ENCODE measurements at places on chromosomes 12 and 14. TPM values are rescaled to one million over a fixed set of nuclear protein-coding genes. Genes with fewer than 3 reads are reported as not detected.

DNA sequence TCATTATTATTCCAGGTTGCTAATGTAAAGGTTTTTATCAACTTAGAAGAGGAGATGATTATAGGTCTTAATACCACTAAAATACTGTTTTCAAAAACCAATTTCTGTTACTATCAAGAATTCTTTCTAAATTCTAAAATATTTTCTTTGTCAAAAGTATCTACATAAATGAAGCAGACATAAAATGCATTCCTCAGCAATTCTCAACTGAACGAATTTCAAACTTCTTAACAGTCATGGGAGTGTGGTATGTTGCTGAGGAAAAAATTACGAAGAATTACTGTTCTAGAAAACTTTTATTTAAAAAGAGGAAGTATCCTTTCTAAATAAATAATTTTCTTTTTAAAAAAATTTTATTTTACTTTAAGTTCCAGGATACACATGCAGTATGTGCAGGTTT is 146.4 kb downstream of the SLC2A13 start:
- no peak for DNase-seq

- peak; percentile 100 for DNase-seq
Measured at GRCh38 chr14:23095196-23096108, at the start of gene C14orf119. Gene C14orf119 (plus strand): TSS chr14:23095505. CDS start chr14:23097659, 2,154 bp downstream.

DNA sequence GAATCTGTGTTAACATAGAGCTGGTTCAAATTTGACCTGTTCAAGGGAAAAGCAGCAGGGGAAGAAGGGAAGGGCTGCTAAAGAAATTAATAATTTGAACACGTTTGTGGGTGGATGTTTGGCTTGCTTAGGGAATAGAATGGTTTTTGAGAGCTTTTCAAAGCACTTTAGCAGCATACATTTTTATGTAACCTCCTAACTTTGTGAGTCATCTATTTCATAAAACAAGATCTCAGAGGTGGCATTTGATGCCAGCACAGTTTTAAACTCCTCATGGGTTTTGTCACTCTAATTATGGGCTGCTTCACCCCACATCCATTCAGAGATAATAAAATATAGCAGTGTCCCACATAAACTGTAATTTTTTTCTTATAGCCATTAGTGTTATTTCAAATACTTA is 143.8 kb downstream of the ACSS3 start:
- DNase-seq = no peak

GRCh38 chr14:81890020-81890419 is 356.4 kb upstream of the SEL1L start:
- no peak for DNase-seq

GRCh38 chr14:73741386-73741875 is 27.2 kb upstream of the PNMA1 start:
- DNase-seq = peak; percentile 79

GRCh38 chr12:78787576-78787975 is 77.0 kb upstream of the SYT1 start:
- DNase-seq = no peak

DNA sequence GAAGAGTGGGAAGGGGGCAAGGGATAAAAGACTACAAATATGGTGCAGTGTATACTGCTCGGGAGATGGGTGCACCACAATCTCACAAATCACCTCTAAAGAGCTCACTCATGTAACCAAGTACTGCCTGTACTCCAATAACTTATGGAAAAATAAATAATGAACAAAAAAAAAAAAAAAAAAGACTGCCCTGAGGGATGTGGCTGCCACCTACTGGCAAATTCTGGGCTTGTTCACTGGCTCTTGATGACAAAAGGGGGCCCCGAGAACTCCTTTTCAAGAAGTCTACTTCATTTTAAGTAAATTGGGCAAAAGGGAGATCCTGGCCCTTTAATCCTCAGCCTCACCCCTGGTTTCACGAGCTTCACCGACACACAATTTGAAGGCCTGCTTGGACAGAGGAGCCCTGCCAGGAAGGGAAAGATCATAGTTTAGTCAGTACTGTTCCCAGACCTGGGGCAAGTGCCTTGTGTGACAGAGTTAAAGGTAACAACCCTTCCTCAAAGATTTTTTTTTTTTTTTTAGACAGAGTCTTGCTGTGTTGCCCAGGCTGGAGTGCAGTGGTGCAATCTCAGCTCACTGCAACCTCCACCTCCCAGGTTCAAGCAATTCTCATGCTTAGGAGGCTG is 26.1 kb upstream of the STAC3 start:
- DNase-seq = no peak

- DNase-seq = peak; percentile 64
Measured at GRCh38 chr12:630656-631632, 32.3 kb downstream of the NINJ2 start.

KLRC3 gene
- polyA plus RNA-seq = 0.44 TPM

TNFAIP2 gene
- 519 TPM for polyA plus RNA-seq

PMCH gene
- polyA plus RNA-seq = 0.16 TPM

BAG5 gene
- polyA plus RNA-seq = 8.7 TPM
